Activated T-cell treated with anti-CD3 and anti-CD28 coated beads for 1 hour (primary cell): ENCODE measurements at places on chromosomes 7 and 10.

DNA sequence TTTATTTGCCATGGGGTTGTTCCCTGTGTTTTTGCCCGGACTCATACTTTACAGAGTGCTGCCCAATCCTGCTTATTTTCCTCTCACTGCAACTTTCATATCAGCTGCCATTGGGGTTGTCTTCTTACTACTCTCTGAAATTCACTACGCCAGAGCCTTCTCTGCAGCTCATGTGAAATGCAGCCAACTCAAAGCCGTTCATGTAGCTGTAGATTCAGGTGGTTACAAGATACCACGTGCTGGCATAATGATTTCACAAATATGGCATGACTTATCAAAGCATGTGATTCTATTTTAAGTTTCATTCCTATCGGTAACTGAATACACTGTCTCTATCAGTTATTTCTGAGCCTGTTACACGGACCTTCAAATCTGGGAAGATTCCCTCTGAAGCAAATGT is 130.3 kb upstream of the WNT16 start:
- no peak for DNase-seq

DNA sequence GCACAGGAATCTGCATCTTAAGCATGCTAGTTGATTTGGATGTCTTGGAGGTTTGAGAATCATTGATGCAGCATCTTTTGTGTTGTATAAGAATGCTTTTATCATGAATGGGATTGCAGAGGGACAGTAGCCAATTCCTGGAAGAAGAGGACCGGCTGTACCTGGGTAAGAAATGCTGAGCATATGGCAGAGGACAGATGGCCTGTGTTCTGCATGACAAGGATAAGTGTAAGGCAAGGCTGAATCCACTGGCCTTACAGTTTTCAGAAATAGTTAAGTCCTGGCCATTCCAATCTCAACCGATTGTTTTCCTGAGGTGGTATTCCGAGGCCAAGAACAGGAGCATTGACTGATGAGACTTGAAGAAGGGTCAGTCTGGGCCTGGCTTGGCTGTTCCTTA is 24.4 kb upstream of the KBTBD2 start:
- no peak for DNase-seq

DNA sequence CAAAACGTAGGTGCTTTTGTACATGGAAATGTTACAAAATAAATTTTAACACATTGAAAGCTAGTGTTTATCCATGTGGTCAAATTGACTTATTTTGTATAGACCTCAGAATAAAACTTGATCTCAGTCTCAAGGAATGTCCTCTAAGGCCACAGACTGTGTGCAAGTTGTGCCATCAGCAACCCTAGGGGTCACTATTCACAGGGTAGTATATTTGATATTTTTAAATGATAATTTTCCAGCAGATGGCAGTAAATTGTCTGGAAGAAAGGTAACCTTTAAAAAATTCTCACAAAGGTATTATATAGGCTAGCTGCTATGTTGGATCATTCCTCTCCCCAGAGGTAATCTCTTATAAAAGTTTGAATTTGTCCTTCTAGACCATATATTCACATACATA is 12.9 kb upstream of the SNX10 start:
- no peak for DNase-seq

- no peak for DNase-seq
Measured at GRCh38 chr7:43004082-43004481, 71.9 kb downstream of the MRPL32 start.

DNA sequence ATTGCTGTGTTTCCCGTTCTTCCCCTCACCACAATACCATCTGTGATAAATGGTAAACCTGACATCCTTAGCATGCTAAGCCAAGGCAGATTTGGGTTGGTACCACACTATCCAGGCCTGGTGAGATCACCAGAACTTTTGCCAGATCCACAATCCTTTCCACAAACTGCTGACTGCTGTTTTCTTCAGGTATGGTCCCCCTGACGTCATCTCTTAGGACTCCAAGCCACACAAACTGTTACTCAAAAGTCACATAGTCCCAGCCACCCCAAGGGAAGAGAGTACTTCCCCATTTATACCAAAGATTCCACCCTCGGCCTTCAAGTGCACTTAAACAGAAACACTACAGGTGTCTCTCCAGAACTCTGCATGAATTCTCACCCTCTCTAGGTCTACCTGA is 34.8 kb downstream of the SLC25A13 start:
- DNase-seq: no peak

GRCh38 chr10:69385454-69386350 is 31.0 kb downstream of the TACR2 start:
- no peak for DNase-seq

- no peak for DNase-seq
Measured at GRCh38 chr7:156566812-156567549, 73.6 kb upstream of the RNF32 start.

- no peak for DNase-seq
Measured at GRCh38 chr7:99639267-99639666, 22.5 kb downstream of the ZSCAN25 start.

- no peak for DNase-seq
Measured at GRCh38 chr7:100489121-100489520, 5.4 kb downstream of the NYAP1 start.

- no peak for DNase-seq
Measured at GRCh38 chr10:18710201-18710653, 51.0 kb downstream of the ARL5B start.

DNA sequence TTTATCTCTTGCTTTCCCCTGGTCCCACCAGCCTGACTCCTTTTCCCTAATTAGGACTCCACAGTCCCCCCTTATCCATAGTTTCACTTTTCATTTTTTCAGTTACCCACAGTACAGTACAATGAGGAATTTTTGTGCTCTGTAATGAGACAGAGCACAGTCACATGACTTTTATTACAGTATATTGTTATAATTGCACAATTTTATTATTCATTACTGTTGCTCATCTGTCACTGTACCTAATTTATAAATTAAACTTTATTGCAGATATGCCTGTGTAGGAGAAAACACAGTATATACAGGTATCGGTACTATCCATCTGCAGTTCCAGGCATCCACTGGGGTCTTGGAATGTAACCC is 125.4 kb downstream of the KCNMA1 start:
- DNase-seq: no peak

DNA sequence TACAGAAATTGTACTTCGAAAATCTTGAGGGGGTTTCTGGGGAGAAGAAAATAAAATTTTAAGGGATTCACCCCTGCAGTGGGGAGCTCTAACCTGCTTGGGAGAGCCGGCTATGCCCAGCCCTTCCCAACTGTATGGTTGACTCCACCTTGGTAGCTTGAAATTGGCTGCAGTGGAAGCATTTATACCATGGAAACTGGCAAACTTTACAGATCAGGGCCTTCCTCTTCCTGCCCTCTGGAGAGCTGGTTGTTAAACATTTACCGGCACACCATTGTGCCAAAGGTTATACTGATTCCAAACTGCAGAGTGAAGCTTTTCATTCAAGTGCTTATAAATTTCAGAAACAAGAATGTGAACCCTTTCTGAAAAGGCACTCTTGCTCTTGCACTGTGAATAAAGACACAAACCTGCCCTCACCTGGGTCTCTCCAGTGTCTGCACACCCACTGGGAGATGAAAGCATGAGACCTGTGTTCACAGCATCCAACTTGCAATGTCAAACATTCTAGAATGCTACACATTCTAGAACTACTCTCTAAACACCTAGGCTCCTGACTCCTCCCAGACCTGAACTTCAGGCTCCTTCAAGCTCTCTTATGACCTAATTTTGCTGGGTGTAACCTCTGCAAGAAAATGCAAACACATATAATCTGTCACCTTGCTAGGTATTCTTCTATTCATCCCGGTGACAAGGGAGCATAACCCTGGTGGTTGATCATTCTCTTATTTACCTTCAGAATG is 44.7 kb downstream of the ABLIM1 start:
- DNase-seq: no peak

DNA sequence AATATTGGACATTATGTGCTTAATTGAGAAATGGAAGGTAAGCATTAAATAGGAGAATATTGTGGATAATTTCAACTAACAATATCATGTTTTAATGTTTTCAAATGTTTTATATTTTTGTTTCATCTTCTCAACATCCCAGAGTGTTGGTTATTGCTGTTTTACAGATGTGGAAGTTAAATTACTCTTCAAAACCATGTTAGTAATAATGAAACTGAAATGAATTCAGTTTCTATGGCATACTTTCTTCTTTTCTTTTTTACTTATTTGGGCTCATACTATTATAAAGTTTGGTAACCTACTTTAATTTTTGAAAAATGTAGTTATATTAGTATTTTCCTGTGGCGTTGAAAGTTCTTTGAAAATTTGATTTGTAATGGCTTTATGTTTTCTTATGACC is 4.2 kb downstream of the GLRX3 start:
- no peak for DNase-seq

- peak; percentile 68 for DNase-seq
Measured at GRCh38 chr7:33109005-33109757, at the start of gene RP9. TSS of gene RP9 (minus strand) at chr7:33109404. CDS start at chr7:33109372, 32 bp downstream.
